ENCODE measurements at places on chromosomes 1 and 21.

DNA sequence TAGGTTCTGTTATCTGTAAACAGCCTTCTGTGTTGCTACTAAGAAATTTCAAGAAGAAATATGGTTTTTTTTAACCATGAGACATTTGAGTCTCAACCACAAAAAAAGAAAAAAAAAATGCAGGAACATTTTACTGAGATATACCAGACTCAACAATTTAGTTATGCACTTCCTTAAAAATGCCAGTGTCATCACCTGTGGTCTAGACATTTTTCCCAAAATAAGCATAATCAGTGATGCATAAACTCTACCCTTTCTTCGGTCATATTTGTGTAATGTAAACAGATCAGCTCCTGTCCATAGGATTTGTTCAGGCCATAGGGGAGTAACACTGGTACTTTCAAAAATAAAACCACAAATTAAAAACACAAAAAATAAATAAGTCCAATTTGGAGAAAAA, 122.6 kb upstream of the TNFSF4 start:
- DNase-seq: no peak

DNA sequence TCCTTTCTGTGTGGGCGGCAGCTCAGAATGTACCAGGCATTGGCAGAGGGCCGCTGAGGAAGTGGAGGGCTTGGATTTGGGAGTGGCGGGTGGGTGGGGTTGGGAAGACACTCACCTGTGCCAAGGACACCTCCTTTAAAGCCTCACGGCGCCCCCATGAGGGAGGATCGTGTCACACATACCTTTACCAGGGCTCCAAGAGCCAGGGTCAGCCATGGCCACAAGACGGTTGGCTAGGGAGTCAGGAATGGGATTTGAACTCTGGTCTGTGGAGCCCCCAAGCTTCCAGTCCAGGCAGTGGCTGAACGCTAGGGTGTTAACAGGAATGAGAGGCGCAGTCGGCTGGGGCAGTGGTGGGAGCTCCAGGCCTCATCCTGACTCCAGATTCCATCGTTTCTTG, 4.6 kb downstream of the NBL1 start:
- DNase-seq: no peak

DNA sequence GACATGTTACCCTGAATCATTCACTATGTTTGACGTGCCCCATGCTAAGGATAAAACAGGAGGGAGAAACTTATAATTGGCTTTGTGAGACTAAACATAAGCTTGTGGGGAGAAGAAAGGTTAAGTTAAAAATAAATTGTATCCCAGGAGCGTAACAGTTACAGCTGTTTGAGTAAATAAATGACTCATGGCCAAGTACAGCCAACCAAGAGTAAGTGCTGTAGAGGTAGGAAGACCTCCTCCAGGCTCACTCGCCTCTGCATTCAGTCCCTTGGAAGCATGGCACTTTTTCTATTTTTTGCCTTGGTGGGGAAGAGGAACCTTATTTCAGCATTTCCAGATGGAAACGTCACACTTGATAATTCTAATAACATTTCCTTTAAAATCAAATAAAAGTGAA, 116.5 kb downstream of the ZP4 start:
- DNase-seq: no peak

- peak; percentile 84 for DNase-seq
Measured at GRCh38 chr1:18949686-18950400, 6.6 kb downstream of the IFFO2 start.

GRCh38 chr1:20126806-20127440, 7.6 kb upstream of the PLA2G2D start:
- no peak for DNase-seq

DNA sequence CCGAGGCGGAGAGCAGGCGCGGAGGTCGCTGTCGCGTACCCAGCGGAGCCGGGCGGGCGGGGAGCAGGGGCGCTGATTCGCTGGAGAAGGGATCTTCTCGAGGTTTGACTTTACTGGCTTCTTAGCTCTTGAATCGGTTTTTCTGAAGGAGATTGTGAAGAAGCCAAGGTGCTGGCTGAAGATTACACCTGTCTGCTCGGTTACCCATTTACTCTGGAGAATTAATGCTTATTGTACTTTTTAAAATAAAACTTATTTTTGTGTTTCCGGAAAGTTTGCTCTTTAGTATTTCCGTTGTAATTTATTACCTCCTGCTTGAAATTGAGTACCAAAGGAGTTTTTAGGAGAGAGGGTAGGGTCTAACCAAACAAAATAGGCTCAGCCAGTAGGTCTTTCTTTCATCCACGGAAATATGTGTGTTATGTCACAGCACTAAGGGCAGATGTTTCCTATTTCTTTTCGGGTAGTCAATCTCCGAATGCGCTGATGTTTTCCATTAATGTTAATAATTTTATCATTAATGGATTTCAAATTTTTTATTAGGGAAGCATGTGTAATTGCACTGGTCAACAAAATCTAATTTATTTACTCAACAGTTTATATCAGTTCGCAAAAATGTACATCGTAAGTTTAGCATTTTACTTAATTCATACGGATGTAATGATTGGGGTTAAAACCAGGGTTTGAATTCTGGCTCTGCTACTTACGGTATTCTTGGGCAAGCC, 510 bp upstream of the GNG5 start:
- DNase-seq: no peak

DNA sequence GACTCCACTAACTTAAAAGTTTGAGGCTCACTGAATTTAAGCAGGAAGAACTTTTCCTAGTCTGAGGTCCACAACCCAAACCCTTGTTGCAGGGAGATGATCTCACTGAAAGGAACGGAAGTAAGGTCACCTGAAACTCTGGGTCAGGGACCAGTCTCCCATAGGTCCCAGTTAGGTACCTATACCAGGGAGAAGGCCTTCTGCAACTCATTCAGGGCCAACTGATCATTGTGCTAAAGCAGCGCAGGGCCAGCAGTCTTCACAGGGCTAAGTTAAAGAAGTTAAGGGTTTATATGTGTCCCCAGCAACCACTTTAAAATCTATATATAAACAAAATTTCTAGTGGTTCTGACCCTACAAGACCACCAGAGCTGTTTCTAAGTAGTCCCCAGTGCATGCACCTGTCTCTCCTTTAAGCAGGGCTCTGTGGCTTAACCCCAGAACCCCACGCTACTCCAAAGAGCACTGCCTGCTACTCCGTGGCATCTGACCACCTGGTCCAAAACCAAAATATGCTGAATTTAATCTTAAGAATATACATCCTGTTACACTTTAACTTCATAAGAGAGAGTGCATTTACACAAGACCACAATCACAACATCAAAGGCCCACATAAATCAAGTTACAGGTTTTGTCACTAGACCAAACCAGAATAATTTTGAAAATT, 2.8 kb downstream of the SRSF10 start:
- DNase-seq: no peak

GRCh38 chr1:165467706-165468105, 22.8 kb upstream of the RXRG start:
- DNase-seq: peak; percentile 13

- DNase-seq: peak; percentile 71
Measured at GRCh38 chr1:7581754-7582459, 189.2 kb upstream of the VAMP3 start.

GRCh38 chr1:105793536-105794146, 1262.8 kb upstream of the PRMT6 start:
- DNase-seq: peak; percentile 64

All from Ammon's horn (tissue), 1 donor.